Heart right ventricle (tissue), 16 donors: ENCODE measurements at places on chromosomes 4 and X. TPM values are rescaled to one million over a fixed set of nuclear protein-coding genes. Genes with fewer than 3 reads are reported as not detected.

Gene NONO
- total RNA-seq = 102 TPM

Gene AIFM1
- 93.8 TPM for total RNA-seq

Gene FHIP1A
- total RNA-seq = 27.7 TPM

Gene MAGEE2
- total RNA-seq = not detected

Gene NMU
- not detected for total RNA-seq

Gene C4orf51
- not detected for total RNA-seq

Gene MEPE
- not detected for total RNA-seq

Gene NDNF
- 5.6 TPM for total RNA-seq

Gene RS1
- not detected for total RNA-seq

Gene MFAP3L
- 3.3 TPM for total RNA-seq

Gene CXCL1
- total RNA-seq = 0.68 TPM

Gene CLOCK
- total RNA-seq = 28.5 TPM

Gene ADH1A
- total RNA-seq = 0.21 TPM

Gene VSIG4
- 106 TPM for total RNA-seq

Gene TLR10
- not detected for total RNA-seq

Gene SH3D19
- total RNA-seq = 154 TPM

Gene GPR82
- not detected for total RNA-seq

Gene ATP2B3
- not detected for total RNA-seq

Gene ESX1
- total RNA-seq = not detected

Gene ABCG2
- total RNA-seq = 6.2 TPM
